Stomach (tissue), 19 donors: ENCODE measurements at places on chromosomes 7 and 10. TPM values are rescaled to one million over a fixed set of nuclear protein-coding genes. Genes with fewer than 3 reads are reported as not detected.

The PWWP2B gene
- 22.7 TPM for polyA plus RNA-seq

The RNF32 gene
- polyA plus RNA-seq: 4.1 TPM

The CYP2E1 gene
- 5.0 TPM for polyA plus RNA-seq

The TMEM26 gene
- 0.15 TPM for polyA plus RNA-seq

The HOXA4 gene
- polyA plus RNA-seq: 5.9 TPM

The PRR15 gene
- polyA plus RNA-seq: 7.0 TPM

The SLC13A1 gene
- not detected for polyA plus RNA-seq

The NAT16 gene
- polyA plus RNA-seq: 0.05 TPM

The DGKI gene
- 0.19 TPM for polyA plus RNA-seq

The SPACDR gene
- polyA plus RNA-seq: not detected

The GNAT3 gene
- polyA plus RNA-seq: not detected

The EPDR1 gene
- polyA plus RNA-seq: 1.4 TPM

The NACAD gene
- 0.76 TPM for polyA plus RNA-seq

The EPHA1 gene
- 5.6 TPM for polyA plus RNA-seq

The NPS gene
- polyA plus RNA-seq: not detected

The ICA1 gene
- polyA plus RNA-seq: 45.1 TPM

The NME8 gene
- polyA plus RNA-seq: not detected

The NOS3 gene
- polyA plus RNA-seq: 2.5 TPM

The H2BK1 gene
- polyA plus RNA-seq: not detected

The SLC13A4 gene
- 0.31 TPM for polyA plus RNA-seq

The SAMD9 gene
- 1.7 TPM for polyA plus RNA-seq

The AKR1E2 gene
- polyA plus RNA-seq: 2.1 TPM

The AOAH gene
- polyA plus RNA-seq: 1.6 TPM

The IL2RA gene
- 1.3 TPM for polyA plus RNA-seq

The RNF133 gene
- polyA plus RNA-seq: not detected

The RPS24 gene
- 7,888 TPM for polyA plus RNA-seq

The SLK gene
- 10.1 TPM for polyA plus RNA-seq

The CALHM3 gene
- polyA plus RNA-seq: not detected

The CYP3A5 gene
- 26.3 TPM for polyA plus RNA-seq
